ENCODE measurements at places on chromosomes 1 and 21. TPM values are rescaled to one million over a fixed set of nuclear protein-coding genes. Genes with fewer than 3 reads are reported as not detected.
A peak's percentile ranks its signal among the peaks of the same experiment; 100 is the strongest.

DNA sequence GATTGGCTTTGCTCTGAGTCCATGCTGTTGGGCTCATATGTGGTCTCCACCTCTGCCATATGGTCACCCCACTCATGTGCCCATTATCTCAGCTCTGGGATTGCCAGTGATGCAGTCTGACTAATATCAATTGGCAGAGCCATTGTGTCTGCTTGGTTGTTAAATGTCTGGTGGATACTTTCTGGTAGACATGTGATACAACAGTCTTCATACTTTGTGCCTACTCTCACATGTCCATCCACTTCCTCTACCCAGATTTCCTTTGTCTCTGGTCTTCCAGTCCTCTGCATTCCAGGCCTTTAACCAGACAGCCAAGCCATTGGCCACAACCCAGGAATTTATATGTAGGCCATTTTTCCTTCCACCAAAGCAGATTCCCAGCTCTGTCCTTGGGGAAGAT lies 30.8 kb upstream of the DIPK1A start:
- H3K4me1 ChIP-seq, result no peaks in the 10 kb centered on the region
- no peak overlapping the region for H3K4me3 ChIP-seq
- no peaks in the 10 kb centered on the region for H3K27me3 ChIP-seq
- H3K27ac ChIP-seq, result no peak overlapping the region
- H3K36me3 ChIP-seq, result no peaks in the 10 kb centered on the region

PGLYRP4 gene
- not detected for total RNA-seq

C8B gene
- total RNA-seq, result not detected

DNA sequence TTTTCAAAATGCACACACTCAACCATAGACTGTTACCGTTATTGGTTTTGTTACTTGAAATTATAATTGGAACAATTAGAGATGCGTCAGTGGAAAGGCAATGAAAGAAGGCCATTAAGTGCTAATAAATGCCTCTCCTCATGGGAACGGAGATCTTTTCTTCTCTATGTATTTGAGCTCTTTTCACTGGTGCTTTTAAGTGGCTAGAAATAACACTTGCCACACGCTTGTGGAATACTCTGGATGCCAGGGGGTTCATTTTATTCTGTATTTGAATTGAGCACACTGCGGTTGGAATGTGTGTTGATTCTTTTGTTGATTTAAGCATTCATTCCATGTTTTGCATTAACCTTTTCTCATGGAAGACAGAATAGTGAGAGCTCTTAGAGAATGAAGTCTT lies 68.4 kb downstream of the DNM3 start:
- peaks cover 14% of the 10 kb centered on the region for H3K4me1 ChIP-seq
- H3K27me3 ChIP-seq, result no peaks in the 10 kb centered on the region
- no peak overlapping the region for H3K27ac ChIP-seq
- H3K36me3 ChIP-seq, result no peaks in the 10 kb centered on the region
- DNase-seq, result no peak

- H3K27me3 ChIP-seq, result no peaks in the 10 kb centered on the region
- H3K4me3 ChIP-seq, result no peak overlapping the region
- no peaks in the 10 kb centered on the region for H3K4me1 ChIP-seq
- no peaks in the 10 kb centered on the region for H3K36me3 ChIP-seq
Observed at GRCh38 chr1:169138866-169139670, 32.6 kb downstream of the ATP1B1 start.

DNA sequence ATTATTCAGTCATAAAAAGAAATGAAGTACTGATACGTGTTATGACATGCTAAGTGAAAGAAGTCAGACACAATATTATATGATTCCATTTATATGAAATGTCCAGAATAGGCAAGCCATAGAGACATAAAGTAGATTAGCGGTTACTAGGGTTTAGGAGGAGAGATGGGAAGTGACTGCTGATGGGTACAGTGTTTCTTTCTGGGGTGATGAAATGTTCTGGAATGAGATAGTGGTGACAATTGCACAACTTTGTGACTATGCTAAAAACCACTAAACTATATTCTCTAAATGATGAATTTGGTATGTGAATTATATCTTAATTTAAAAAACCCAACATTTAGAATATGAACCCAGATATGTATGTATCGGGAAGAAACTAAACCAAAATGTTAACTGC lies 27.6 kb downstream of the IPP start:
- no peaks in the 10 kb centered on the region for H3K27me3 ChIP-seq
- H3K36me3 ChIP-seq, result peaks cover 6% of the 10 kb centered on the region
- H3K27ac ChIP-seq, result no peak overlapping the region
- DNase-seq, result no peak

GRCh38 chr1:78540048-78540447 lies 49.3 kb downstream of the PTGFR start:
- H3K27ac ChIP-seq, result no peak overlapping the region
- no peaks in the 10 kb centered on the region for H3K4me1 ChIP-seq
- H3K27me3 ChIP-seq, result no peaks in the 10 kb centered on the region
- DNase-seq, result no peak

DNA sequence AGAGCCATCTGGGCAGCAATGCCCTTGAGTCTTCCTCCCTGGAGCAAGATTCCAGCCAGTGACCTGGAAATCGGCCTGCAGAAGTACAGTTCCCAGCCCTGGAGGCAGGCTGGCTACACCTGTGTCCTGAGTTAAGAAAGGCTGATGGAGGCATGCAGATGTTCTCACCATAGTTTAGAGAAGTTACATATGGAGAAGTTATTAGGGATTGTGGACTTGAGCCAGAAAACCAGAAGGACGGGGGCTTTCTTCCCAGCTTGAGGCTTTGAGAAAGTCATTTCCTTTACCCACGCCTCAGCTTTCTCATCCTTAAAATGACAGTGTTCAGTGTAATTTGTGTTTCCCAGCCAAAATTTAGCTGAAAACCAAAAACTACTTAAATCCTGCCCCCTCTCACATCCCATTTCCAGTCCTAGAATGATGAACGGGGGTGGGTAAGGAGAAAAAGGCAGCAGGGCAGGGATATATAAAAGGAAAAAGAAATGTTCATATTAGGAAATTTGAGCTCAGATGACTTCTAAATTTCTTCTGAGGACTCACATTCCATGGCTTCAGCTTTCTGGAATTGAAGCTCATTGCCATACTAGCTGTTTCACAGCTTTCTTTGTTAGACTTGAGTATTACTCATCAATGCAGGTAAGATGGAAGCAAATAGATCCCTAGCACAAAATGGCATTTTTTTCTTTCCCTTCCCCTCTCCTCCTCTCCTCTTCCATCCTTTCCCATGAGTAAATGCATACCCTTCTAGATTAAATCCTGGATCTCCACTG lies 14.4 kb upstream of the C8B start:
- H3K4me3 ChIP-seq, result no peak overlapping the region
- H3K27ac ChIP-seq, result no peak overlapping the region
- no peaks in the 10 kb centered on the region for H3K36me3 ChIP-seq
- H3K4me1 ChIP-seq, result no peaks in the 10 kb centered on the region

DNA sequence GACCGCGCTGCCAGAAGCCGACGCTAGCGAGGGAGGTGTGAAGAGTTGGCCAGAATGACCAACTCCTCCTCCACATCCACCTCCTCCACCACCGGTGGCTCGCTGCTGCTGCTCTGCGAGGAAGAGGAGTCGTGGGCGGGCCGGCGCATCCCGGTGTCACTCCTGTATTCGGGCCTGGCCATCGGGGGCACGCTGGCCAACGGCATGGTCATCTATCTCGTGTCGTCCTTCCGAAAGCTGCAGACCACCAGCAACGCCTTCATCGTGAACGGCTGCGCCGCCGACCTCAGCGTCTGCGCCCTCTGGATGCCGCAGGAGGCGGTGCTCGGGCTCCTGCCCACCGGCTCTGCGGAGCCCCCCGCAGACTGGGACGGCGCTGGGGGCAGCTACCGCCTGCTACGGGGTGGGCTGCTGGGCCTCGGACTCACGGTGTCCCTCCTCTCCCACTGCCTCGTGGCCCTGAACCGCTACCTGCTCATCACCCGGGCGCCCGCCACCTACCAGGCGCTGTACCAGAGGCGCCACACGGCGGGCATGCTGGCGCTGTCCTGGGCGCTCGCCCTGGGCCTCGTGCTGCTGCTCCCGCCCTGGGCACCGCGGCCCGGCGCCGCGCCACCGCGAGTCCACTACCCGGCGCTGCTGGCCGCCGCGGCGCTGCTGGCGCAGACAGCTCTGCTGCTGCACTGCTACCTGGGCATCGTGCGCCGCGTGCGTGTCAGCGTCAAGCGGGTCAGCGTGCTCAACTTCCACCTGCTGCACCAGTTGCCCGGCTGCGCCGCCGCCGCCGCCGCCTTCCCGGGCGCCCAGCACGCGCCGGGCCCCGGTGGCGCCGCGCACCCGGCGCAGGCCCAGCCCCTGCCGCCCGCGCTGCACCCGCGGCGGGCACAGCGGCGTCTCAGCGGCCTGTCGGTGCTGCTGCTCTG lies 1.2 kb downstream of the GPR88 start:
- H3K36me3 ChIP-seq, result no peaks in the 10 kb centered on the region
- peaks cover 11% of the 10 kb centered on the region for H3K4me1 ChIP-seq
- DNase-seq, result no peak

TSTD1 gene
- total RNA-seq, result 46.3 TPM

- DNase-seq, result no peak
Observed at GRCh38 chr1:209349363-209350308, 233.9 kb upstream of the CAMK1G start.

- H3K27me3 ChIP-seq, result no peaks in the 10 kb centered on the region
- H3K27ac ChIP-seq, result no peak overlapping the region
- no peak for DNase-seq
- H3K36me3 ChIP-seq, result no peaks in the 10 kb centered on the region
- no peaks in the 10 kb centered on the region for H3K4me1 ChIP-seq
Observed at GRCh38 chr1:214573386-214574318, 22.2 kb upstream of the PTPN14 start.

DNA sequence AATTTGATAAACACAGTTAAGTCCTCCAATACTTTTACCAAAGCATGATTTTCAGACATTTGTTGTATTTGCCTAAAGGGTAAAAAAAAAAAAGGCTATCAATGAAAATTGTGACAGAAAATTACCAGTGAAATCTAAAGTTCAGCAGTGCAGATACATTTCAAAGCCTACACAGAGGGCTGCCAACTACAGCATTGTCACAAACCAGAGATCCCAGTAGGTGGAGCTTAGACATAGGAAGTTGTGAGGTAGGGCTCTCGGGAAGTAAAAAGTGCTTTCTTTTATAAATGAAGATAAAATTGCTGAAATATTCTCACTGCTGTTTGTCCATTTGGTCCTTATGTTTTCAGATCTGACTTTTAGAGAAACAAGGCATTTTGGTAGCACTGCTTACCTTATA lies 123.0 kb downstream of the DYRK1A start:
- H3K4me1 ChIP-seq, result no peaks in the 10 kb centered on the region
- no peak overlapping the region for H3K27ac ChIP-seq
- no peak overlapping the region for H3K4me3 ChIP-seq
- no peak for DNase-seq

- peaks cover 6% of the 10 kb centered on the region for H3K4me1 ChIP-seq
- H3K27me3 ChIP-seq, result no peaks in the 10 kb centered on the region
- DNase-seq, result no peak
- H3K4me3 ChIP-seq, result no peak overlapping the region
- H3K27ac ChIP-seq, result no peak overlapping the region
Observed at GRCh38 chr1:185680453-185680852, 53.7 kb upstream of the HMCN1 start.

DNA sequence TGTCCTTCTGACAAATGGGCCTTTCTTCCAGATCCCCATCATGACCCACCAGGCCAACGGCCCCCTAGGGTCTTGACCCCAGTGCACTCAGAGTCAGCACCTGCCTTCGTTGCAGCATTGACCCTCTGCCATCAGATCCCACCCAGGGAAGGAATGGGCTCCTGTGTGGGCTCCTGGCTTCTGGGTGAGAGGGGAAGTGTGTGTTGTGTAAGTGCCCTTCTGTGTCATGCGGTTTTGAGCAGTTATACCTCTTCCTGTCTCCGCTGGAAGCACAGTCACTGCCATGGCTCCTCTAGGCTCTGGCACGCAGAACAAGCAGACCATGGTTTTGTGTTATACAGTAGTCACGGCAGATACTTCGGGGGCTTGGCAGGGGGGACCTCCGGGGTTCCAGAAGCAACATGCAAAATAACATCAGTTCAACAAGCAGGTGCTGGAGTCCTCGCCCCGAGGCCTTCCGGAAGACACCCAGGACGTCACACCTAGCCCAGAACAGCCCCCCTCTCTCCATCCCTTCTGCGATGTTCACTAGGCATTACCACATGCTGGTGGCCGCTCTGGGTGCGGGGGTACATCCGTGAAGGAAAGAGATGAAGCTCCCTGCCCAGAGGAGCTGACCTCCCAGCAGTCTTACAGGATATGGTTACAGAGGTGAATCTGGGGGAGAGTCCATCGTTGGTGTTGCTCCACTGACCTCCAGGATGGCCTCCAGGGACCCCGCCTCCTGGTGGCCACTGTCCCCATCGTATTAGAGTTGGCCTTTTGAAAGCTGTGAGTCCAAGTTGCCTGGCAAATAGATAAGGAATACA lies 17.4 kb upstream of the KCNAB2 start:
- DNase-seq, result peak; percentile 19
- H3K27me3 ChIP-seq, result no peaks in the 10 kb centered on the region
- H3K4me3 ChIP-seq, result no peak overlapping the region
- no peaks in the 10 kb centered on the region for H3K36me3 ChIP-seq
- no peak overlapping the region for H3K27ac ChIP-seq

CR1L gene
- total RNA-seq, result 0.27 TPM

DNA sequence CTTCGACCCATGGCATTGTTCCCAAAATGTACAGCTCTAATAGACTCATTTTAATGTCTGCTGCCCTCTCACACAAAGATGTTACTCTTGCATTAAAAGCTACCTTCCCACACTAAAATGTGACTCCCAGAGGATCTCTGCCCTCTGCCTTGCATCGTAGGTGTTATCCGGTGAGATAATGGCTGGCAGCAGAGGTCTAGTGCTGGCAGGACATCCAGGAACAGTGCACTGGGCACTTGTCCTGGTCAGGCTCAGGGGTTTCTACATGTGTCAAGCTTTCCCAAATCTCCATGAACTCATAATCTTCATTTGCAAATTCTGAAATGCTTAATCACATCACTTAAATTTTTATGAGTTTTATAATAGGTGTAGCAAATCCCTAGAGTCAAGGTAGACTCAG lies 310.6 kb downstream of the LRRIQ3 start:
- no peak overlapping the region for H3K27ac ChIP-seq
- H3K27me3 ChIP-seq, result no peaks in the 10 kb centered on the region
- H3K4me1 ChIP-seq, result no peaks in the 10 kb centered on the region
- H3K4me3 ChIP-seq, result no peak overlapping the region
- DNase-seq, result no peak
- no peaks in the 10 kb centered on the region for H3K36me3 ChIP-seq

CHIA gene
- total RNA-seq, result not detected

- no peak overlapping the region for H3K4me3 ChIP-seq
- no peaks in the 10 kb centered on the region for H3K36me3 ChIP-seq
- no peaks in the 10 kb centered on the region for H3K4me1 ChIP-seq
- no peaks in the 10 kb centered on the region for H3K27me3 ChIP-seq
Observed at GRCh38 chr1:33122483-33123178, 41.7 kb downstream of the AZIN2 start.

DNA sequence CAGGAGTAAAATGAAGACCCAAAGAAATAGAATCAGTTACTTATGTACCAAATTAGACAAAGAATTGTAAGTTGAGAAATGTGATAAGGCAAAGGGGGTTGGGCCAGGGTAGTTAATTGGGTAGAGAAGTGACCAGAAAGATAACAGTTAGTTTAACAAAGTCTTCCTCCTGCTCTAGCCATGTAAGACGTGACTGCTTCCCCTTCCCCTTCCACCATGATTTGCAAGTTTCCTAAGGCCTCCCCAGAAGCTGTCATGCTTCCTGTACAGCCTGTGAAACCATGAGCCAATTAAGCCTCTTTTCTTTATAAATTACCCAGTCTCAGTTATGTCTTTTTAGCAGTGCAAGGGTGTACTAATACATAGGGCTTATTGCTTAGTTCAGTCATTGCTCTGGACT lies 142.0 kb upstream of the PDE4B start:
- DNase-seq, result no peak
- no peaks in the 10 kb centered on the region for H3K36me3 ChIP-seq
- H3K4me1 ChIP-seq, result no peaks in the 10 kb centered on the region
- H3K27ac ChIP-seq, result no peak overlapping the region
- no peaks in the 10 kb centered on the region for H3K27me3 ChIP-seq
